ENCODE measurements at places on chromosomes 5 and 9.

DNA sequence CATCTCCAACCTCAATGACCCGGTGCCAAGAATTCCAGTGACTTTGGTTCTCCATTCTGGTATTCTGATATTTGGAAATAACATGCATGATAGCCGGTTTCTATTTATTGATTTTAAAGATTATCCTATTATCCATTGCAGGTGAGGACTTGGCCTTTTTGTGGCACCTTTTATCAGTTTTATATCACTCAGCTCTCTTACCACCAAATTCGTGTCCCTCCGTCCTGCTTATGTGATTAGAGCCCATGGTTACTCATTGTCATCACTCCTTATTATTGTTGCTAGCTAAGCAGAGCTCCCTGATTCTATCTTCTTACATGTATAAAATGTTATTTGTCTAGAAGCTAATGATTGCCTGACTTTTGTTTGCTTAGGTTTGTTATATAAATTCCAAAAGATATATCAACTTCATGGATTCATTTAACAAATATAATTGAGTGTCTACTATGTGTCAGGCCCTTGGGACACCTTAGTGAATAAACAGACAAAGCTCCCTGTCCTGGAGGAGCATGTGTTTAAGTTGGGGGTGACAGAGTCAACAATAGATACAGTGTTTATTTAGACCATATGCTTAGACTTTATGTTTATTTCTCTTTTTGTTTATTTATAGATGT lies 138.2 kb downstream of the ADAMTS16 start:
- no peak for DNase-seq

- no peak for DNase-seq
Observed at GRCh38 chr9:99015890-99016289, 72.2 kb downstream of the COL15A1 start.

- DNase-seq = no peak
Observed at GRCh38 chr9:100126423-100126822, 27.4 kb downstream of the INVS start.

GRCh38 chr5:170360709-170361108 lies 28.5 kb downstream of the KCNMB1 start:
- DNase-seq = no peak

- DNase-seq = no peak
Observed at GRCh38 chr5:135254183-135254582, 144.8 kb downstream of the MACROH2A1 start.

- no peak for DNase-seq
Observed at GRCh38 chr5:53643445-53643844, 83.0 kb downstream of the NDUFS4 start.

DNA sequence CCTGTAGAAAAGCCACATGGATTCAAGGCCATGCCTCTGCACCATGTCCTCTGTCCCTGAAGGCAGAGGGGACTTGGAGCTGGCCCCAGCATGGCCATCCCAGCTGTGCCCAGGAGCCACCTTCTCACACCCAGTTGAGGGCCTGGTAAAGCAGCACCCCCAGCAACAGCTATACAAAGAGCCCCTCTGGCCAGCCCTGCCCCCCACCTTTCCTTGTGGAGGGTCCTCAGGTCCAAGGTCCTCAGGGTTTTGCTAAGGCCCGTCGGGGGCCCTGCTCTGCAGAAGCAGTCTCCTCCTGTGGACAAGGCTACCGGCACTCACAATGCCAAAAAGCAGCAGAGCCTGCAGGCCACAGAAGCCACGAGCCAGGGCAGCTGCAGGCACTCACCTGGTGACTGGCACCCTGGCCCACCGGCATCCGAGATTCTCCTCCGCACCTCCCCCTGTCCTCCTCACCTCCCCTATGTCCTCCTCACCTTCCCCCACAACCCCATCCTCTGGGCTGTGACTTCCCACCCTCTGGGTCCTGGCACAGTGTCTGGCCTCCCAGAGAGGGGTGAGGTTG lies 39.9 kb upstream of the LPCAT1 start:
- no peak for DNase-seq

DNA sequence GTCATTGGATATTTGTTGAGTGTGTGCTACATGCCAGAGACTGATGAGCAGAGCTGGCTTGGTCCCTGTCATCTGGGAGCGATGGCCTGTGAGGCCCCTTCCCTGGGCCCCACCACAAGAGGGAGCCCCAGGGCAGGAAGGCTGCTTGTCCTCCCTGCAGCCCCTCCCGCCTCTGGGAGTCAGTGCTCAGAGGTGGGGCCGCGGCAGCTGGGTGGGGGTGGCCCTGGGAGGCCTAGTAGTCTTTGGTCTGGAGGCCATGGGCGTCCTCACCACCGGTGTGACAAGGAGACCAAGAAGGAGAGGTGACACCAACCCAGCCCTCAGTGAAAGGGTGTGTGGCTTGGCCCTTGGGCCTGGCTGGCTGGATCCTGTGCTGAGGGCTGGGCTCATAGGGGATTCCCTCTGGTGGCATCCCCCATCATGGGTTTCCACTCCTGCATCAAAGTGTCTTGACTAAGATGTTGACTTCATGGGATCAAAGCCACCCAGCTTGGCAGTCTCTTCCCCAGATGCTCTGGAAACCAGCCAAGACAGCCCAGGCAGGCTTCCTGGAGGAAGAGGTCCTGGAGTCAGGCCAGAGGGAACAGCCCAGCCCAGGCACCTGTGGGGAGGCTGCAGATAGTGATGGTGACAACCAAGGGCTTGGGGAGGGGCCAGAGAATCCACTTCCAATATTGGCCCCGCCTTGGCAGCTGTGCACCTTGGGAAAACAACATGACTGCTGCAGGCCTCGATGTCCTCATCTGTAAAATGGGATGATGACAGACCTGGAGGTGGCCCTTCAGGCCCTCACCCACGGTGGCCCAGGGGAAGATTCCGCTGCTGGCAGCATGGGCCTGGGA lies 166.7 kb downstream of the GAPVD1 start:
- no peak for DNase-seq

DNA sequence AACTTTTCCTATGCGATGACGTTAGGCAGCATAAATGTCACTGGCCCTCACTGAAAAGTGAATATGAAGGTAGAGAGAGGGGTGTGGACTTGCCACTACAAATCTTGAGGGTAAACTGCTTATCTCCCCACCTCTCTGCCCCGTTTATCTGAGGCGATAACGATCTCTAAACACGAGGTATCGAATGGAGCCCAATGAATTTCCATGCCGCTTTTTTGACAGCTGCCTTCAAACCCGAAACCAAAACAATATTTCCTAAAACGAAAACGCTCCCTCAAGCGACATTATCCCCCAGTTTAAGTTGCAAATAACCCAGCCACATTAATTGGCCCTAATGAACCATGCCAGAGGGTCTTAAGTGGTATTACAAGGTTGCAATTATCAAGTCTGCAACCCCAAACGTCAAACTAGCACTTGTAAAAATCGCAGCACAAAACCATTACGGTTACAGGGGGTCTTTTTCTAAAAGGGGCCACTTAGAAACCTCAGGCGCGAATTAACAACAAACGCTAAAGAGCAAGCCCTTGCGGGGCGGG lies 1.4 kb downstream of the NR3C1 start:
- DNase-seq = peak; percentile 57

DNA sequence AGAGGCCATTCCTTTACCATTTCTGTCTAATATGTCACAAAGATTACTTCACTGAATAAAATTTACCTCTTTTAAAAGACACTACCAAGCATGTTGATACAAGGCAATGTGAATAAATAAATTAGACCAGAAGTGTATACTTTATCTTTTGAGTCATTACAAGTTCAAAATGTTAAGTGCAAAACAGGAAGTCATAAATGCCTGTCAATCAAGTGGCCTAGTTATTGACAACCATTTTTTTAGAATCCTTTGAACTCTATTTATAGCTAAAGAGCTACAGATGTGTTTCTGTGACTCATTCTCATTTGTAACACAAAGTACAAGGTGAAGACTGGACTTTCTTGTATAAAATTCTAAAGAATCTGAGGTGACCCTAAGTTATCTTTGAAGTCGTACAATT lies 602.7 kb upstream of the SEMA6A start:
- no peak for DNase-seq

DNA sequence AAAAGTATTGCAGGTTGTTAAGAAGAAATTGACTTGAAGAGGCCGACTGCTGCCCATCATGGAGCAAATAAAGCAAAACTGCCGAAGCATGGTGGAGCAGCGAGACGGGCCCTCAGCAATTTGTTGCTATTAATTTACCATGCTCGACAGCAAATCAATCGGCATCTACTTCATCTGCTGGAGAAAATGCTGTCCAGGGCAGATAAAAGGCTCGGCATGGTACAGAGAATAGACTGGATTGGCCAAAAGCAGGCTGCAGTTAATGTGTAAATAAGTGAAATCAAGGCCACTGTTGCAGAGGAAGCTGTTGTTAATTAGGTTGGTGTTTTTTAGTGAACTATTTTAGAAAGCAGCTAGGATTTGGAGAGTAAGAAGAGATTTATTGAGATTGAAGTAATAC lies 8.3 kb downstream of the TLE4 start:
- DNase-seq = no peak

DNA sequence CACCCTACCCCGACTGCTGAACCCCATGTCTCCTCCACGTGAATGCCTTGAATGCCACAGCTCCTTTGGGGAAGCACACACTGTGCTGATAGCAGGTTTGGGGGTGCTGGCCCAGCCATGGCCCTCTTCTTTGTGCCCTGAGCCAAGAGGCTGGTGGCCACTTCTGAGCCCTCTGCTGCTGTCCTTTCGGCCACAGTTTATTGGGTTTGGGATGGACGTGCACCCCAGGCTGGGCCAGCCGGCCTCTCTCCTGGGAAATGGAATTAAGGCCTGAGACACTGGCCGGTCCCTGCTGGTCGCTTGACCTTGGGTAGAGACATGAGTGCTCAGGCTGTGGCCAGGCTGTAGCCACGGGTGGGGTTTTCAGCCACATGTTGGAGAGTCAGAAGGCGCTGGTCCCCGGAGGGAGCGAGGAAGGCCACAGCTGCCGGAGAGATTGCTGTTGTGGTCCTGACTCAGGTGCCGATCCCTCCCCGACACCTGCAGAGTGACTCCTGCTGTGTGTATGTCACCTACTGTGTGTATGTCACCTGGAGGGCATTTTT lies 26.6 kb downstream of the FAM163B start:
- no peak for DNase-seq

DNA sequence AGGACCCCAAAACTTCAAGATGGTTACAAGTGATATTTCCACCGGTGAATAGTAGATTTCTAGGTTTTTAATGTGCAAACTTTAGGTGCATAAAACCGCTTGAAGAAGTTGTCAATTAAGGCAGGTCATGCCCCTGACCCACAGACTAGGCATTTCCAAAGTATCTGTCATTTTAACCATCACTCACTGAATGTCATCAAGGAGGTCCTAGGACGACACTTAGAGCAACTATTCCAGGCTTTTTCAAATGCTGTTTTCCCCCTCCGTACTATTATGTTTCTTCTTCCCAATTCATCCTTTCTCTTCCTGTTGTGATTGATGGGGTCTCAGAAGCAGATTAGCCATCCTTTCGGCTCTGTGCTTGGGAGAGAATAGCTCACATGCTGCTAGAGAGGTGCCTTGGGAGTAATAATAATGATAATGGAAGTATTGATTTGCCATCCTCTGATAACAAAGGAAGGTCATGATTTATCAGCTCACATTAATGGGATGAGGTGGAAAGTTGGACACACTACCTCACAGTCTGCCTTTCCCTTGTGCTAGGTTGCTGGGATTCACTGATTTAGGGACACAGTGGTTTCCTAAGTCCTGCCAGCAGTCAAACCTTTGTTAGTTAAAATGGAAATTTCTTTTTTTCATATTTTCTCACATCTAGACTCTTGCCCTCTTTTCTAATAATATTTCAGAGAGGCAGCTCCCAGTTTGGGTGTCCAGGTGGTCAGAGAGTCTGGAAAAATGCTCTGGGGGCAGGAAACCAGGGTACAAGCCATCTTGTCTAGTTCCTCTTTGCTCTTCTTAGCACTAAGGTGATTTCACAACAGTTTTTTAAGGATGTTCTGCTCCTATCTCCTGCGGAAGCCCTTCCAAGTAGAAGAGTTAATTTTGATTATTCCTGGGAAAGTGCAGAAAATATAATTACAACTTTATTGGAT lies 67.0 kb downstream of the PTTG1 start:
- no peak for DNase-seq

- no peak for DNase-seq
Observed at GRCh38 chr5:2227433-2227832, 344.7 kb upstream of the IRX4 start.

Data from CD4-positive, alpha-beta T cell treated with Interleukin-12 subunit alpha and Interleukin-12 subunit beta, for 1 hour (primary cell).